ENCODE measurements at places on chromosomes 2 and 18.

- DNase-seq = no peak
These were observed 62.1 kb upstream of the SLC16A14 start for GRCh38 chr2:230130668-230131364.

DNA sequence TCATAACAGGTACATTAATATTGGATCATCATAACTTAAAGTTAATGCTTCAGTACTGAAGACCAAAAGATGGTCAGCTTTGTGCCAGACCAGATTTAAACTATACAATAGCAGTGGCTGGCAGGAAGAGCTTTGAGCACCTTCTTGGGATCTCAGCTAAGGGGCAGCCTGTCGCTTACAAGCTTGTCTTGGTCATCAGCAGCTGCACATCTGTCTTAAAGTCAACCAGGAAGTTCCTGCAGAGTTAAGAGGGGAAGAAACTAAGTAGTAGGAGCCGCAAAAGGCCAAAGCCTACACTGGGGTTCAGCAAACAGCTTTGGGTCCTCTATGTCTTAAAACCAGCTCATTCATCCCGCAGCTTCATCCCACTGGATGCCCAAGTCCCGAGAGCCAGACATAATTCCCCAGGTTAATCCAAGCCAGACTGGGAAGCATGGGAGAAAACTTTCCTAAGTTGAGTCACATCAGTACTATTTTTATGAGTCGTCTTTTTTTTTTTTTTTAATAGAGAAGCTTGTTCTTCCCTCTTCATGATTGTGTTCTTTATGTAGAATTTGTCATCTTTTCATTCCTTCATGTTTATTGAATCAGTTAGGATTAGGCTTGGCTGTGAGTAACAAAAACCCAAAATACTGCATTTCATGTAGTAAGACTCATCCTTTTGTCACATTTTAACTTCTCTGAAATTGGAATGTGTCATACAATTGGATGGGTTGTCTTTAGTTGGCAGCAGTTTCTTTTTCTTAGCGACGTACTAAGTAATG lies 59.3 kb downstream of the SERTAD2 start:
- DNase-seq = no peak

GRCh38 chr2:139214801-139215200 lies 434.6 kb upstream of the NXPH2 start:
- no peak for DNase-seq

DNA sequence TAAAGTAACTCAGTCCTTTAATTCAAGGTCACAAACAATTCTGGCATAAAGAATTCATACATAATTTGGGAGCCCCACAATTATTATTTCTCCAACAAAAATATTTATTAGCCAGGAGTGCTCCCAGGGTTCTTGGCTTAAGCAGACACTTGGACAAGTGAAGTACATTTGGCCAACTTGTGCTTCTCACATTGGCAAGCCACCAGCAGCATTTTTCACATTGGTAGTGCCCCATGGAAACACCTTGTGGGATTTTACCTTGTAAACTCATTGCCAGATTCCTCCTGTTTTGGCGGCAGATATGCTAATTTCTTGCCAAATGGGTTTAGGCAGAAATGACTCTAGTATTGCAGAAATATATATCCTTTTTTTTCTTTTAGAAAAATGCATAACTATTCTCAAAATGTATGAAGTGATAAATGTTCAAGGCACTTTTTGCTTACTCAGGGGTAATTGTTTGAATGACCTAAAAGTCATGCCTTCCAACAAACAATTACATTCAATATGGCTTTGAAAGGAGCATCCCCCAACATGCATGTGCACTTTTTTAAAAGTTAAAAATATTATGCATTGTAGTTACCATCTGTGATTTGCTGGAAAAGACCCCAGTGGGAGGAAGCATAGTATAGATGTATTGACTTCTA lies 113.5 kb downstream of the CSRNP3 start:
- no peak for DNase-seq

DNA sequence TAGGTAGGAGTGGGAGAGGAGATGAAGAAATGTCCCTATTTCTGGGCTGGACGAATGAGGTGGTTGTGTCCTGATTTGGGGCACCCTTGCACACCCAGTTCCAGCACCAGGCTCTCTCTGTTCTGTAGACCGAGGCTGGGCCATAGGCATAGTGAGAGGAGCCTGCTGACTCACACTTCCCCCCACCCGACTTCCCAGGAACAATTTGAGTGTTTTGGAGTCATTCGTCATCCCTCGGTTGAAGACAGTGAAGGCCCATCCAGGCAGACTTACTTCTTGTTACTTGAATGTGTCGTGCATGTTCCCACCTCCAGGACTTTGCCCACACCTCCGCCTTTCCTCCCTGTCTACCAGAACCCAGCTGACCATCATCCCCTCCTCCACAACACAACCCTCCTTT lies 179.1 kb downstream of the HAUS1 start:
- DNase-seq = no peak

GRCh38 chr2:44364604-44365003 lies 2.9 kb downstream of the CAMKMT start:
- no peak for DNase-seq

- DNase-seq = no peak
These were observed 32.6 kb upstream of the PPP3R1 start for GRCh38 chr2:68284896-68285295.

- DNase-seq = no peak
These were observed 162.7 kb upstream of the HDAC4 start for GRCh38 chr2:239563561-239563960.

DNA sequence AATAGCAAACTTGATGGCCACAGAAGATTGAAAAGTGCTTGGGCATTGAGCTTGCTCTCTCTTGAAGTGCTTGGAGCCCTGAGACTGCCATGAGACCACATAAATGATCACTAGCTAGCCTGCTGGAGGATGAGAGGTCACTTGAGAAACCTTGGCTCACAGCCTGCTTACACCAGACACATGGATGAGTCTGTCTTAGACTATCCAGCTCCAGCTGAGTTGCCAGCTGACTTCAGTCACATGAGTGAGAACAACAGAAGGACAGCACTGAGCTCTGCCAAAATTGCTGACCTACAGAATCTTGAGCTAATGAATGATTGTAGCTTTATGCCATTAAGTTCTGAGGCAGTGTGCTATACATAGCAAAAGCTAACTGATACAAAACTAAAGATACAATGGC lies 18.1 kb downstream of the NABP1 start:
- DNase-seq = no peak

DNA sequence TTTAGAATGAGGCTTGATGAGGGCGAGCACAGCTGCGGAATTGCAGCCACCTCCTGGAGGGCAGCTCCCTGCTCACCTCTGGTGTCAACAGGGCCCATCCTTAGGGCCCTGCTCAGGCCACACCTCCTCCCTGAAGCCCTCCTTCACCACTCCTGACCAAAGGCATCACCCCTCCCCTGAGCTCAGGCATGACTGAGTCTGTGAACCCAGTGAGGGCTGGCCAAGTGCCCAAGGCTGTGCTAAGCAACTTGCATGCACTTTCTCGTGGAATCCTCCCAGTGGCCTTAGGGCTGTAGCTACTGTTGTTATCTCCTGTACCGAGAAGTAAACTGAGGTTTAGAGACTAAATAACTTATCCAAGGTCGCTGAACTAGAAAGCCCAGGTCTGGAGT lies 101.7 kb downstream of the KLHL29 start:
- no peak for DNase-seq

DNA sequence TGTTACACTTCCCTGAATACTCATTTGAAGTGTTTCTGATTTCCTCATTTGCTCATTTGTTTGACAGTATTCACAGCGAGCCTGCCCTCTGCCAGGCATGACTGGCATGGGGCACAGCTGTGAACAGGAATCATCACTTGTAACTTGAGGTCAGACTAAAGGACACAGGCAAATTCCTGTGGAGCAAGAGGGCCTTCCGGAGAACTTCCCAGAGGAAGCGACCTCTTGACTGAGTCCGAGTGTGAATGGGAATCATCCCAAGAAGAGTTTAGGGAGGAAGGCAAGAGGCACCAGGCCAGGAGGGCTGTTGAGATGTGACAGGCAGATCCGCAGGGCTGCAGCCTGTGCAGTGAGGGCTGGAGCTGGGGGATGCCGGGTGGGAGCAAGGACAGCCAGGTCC lies 45.4 kb downstream of the LIMS1 start:
- no peak for DNase-seq

GRCh38 chr2:235343156-235343774 lies 150.6 kb upstream of the AGAP1 start:
- DNase-seq = no peak

- no peak for DNase-seq
These were observed 442.9 kb upstream of the HNRNPA3 start for GRCh38 chr2:176769499-176770370.

Data from stimulated activated CD4-positive, alpha-beta T cell treated with anti-CD3 and anti-CD28 coated beads, Interleukin-1b, Interleukin-23, amount 100 ng/mL, for 48 hours (primary cell).